ENCODE measurements at places on chromosomes 7 and 10.
A peak's percentile ranks its signal among the peaks of the same experiment; 100 is the strongest.

- no peak for DNase-seq
Measured at GRCh38 chr7:29288181-29289091, 93.9 kb downstream of the CHN2 start.

DNA sequence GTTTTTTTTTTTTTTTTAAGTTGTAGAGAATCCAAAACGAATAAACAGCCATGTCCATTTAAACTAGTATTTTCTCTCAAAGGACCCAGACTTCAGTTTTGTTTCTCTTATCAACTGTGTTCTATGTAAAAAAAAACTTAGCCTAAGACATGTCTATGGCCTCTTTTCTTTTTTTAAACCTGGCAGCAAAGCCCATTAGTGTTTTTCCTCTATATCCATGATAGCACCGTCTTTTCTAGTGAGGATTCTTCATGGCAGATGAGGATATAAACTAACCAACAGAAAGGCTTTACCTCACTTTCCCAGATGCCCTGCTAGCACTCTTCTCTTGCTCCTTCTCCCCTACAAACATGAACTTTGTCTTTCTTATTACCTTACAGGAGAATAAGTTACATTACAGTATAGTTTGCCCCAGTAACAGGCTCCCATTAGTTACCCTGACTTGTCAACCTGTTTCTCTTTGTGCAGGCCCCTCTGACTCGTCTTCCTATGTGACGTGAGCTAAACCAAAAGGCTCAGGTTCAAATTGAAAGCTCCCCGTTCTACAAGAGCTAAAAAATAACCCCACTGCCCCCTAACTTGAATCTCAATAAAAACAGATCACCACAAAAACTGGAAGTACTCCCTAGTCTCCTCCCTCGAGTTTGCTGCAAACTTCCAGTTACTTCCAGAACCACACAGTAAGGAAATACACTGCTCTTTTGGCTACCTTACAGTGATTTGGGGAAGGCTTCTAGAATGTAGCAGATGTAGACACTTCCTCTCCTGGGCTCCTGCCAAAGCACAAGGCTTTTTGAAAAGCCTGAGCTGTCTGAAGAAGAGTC lies 20.1 kb downstream of the P4HA1 start:
- no peak for DNase-seq

- peak; percentile 89 for DNase-seq
Measured at GRCh38 chr10:79184145-79184625, 115.4 kb downstream of the ZMIZ1 start.

- no peak for DNase-seq
Measured at GRCh38 chr10:61633665-61634064, 29.1 kb upstream of the CABCOCO1 start.

DNA sequence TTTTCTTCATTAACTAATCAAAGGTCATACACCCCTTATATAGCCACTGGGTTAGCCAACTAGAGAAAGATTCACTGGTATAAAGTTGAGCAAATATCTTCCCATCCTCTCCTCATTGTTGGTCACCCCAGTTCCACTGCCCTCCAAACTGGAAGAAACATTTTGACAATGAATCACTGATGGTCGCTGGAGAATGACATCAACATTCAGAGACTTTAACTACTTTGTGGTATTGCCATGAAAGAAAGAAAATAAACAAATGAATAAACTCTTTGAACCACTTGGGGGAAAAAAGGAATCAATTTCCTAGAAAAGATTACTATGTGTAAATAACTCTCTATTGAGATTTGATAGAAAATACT lies 23.4 kb downstream of the HYCC1 start:
- DNase-seq: no peak

- no peak for DNase-seq
Measured at GRCh38 chr7:69739931-69740431, 141.7 kb downstream of the AUTS2 start.

DNA sequence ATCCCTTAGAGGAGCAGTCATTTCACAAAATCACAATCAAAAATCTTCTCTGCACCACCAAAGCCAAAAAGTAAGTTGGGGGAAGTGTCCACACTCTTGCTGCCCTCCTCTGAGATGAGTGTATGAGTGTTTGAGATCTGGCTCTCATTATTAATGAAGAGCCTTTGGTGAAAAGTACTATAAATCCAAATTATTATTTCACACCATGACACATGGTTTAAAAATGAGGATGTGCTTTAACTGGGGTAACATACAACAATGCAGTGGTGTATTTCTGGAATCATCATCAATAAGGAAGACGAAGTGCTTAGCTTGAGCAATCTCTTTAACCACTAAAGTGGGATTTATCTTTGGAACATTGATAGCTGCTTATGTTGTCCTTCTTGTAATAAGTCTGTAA lies 114.2 kb upstream of the ADAM12 start:
- no peak for DNase-seq

DNA sequence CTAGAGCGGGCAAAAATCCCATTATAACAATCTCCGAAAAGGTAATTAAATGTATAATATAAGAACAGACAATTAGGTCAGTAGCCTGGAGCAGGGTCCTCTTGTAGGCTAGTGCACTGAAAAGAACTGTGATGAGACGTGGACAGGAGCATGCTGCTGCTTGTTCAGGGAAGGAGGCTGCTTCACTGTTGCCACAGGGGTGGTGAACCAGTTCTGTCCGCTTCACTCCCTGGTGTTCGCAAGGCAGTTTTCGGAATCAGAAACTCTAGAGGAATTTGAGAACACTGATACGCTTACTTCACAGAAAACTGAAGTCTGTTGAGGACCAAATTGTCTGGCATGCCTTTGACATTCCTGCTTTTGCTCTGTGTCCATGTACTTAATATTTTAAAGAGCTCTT lies 17.4 kb downstream of the ZNRF2 start:
- no peak for DNase-seq

GRCh38 chr10:124414076-124414475 lies 4.6 kb downstream of the OAT start:
- DNase-seq: no peak

DNA sequence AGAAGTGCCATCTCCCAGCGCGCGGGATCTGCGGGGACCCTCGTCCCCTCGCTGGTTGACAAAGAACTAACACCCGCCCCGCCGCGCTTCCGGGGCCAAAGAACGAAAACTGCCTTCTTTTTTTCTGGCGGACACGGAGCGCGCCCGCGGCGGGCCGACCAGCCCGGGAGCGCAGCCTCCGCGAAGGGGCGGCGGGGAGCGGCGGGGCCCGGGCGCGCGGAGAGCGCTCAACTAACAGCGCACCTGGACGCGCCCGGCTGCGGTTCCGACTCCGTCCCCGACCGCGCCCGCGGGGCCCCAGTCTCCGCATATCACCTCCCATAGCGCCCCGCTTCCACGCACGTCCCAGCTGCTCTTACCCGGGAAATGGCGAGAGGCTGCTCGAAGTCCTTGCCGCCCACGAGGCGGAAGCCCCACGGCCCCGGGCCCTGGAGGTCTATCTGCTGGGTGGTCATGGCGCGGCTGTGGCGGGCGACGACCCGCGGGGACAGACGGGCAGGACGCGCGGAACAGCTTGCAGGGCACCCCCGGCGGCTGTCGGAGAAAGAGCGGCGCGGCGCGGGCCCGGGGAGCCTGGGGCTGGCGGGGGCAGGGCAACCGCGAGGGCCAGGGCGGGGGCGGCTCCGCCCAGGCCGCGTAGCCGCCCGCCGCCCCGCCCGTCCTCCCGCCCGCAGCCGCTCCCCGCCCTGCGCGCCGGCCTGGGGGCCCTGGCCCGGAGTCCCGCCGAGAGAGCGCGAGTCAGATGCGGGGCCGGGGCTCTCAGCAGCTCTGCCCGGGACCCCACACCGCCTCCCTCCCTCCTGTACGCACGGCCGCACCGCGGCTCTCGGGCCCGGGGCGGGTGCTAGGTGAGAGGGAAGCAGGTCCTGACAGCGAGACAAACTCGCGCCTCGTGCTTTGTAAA lies at the start of gene PDLIM1:
Gene PDLIM1 (minus strand): TSS at position 543 of the 904 bp plus-strand sequence. CDS start 88 bp downstream, at position 455.
- peak; percentile 89 for DNase-seq

GRCh38 chr7:4245135-4245865 lies 436.8 kb upstream of the FOXK1 start:
- DNase-seq: no peak

All from hepatic stellate cell (primary cell).